Left renal cortex interstitium (tissue), 4 donors: ENCODE measurements at places on chromosomes 1 and 21.

- DNase-seq: no peak
These were observed 20.4 kb downstream of the PRMT6 start for GRCh38 chr1:107076841-107077240.

DNA sequence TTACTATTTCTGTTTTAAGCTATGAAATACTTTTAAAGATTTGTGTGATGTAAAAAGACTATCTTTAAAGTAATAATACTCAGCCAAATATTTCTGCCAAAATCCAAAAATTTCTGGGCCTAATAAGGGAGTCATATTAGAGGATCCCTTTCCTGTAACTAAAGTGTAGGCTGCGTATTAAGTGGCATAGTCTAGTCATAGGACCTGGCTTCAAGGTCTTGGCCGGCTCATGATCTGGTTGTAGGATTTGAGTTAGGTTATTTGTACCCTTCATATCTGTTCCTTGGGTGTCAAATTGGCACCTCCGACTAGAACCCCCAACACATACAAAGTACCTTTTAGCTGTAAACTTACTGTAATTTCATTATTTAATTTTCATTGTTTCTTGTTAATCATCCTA is 107.8 kb downstream of the DYRK1A start:
- DNase-seq: no peak

DNA sequence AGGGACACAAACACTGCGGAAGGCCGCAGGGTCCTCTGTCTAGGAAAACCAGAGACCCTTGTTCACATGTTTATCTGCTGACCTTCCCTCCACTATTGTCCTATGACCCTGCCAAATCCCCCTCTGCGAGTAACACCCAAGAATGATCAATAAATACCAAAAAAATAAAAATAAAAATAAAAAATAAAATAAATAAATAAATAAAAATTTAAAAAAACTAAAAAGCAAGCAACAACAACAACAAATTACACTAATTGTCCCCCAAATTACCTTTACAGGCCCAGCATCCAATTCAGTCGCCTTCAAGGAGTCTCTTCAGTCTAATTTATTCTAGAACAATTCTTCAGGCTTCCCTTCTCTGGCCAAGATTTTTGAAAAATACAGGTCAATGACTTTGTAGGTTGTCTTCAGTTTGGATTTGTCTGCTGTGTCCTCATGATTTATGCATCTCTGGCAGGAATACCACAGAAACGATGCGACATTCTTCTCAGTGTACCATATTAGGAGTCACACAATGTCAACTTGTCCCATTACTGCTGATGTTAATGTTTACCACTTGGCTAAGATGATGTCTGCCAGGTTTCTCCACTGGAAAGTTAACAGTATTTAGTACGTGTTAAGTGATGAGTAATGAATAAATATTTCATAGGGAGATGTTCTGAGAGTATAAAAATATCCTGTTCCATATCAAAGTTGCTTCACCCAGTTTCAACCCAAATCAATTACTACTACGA is 20.3 kb upstream of the BMP8B start:
- no peak for DNase-seq

GRCh38 chr21:42375966-42376337 is 9.6 kb upstream of the TFF1 start:
- no peak for DNase-seq

- DNase-seq: no peak
These were observed 159.7 kb downstream of the PGBD5 start for GRCh38 chr1:230266456-230266855.

DNA sequence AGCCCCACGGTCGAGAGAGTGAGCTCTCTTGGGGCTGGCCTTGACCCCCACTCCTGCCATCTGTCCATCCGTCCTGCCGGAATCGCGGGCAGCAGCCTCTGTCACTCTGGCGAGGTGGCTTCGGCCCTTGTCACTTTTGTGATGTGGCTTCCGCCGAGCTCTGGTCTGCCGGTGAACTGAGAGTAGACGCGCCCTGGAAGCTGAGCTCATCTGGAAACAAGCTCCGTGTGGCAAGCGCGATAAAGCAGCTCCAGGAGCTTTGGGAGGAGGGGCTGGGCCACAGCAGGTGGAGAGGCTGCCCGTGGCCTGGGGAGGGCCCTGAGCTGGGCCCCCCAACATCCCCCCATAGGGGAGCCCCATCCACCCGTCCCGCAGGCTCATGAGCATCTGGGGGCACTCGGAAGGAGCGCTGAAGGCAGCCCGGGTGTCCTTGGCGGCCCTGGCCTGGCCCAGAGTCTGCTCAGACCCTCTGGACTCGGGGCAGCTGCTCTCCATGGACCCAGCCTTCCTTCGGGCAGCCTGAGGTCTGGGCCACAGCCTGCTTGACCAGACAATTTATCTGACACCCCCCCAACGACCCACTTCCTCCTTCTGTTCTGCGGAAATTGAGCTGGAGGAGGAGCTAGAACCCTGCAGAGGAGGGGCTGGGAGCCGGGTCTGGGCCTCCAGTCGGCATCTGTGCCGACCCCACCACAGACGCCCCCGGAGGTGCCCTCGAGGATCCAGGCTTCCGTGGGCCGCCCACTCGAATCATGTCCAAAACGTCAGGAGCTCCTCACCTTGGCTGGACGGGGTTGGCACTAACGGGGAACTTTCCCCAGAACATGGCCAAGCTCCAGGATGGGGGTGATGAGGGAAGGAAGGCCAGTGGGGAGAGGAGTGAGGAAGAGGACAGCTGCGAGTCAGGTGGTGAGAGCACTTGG is 59.1 kb downstream of the SLC19A1 start:
- no peak for DNase-seq

DNA sequence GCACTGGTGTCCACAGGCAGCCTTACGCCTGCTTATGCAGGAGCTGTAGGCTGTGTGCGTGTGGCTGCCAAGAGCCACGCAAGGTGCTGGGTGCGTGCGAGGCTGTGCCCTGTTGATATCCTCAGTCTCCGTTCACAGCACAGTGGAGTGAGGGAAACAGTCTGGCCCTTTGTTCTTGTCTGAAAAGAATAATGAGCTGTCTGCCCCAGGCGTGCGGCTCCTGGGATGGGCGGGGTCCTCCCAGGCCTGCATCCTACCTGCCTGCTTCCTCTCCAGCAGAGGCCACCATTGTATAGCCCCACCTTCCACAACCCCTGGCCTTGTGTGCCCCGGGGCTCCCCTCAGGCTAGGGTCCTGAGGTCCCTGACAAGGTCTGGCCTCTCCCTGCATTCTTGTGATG is 47.0 kb upstream of the KDM4A start:
- no peak for DNase-seq

- DNase-seq: no peak
These were observed 57.1 kb upstream of the COX20 start for GRCh38 chr1:244778344-244778743.

- DNase-seq: no peak
These were observed 5.8 kb downstream of the RNU5D-1 start for GRCh38 chr1:44724955-44725698.

GRCh38 chr1:202656057-202656456 is 54.2 kb downstream of the SYT2 start:
- no peak for DNase-seq

GRCh38 chr1:93000291-93000690 is 39.0 kb upstream of the DIPK1A start:
- DNase-seq: no peak

GRCh38 chr21:38797470-38797869 is 8.3 kb upstream of the ETS2 start:
- DNase-seq: no peak

DNA sequence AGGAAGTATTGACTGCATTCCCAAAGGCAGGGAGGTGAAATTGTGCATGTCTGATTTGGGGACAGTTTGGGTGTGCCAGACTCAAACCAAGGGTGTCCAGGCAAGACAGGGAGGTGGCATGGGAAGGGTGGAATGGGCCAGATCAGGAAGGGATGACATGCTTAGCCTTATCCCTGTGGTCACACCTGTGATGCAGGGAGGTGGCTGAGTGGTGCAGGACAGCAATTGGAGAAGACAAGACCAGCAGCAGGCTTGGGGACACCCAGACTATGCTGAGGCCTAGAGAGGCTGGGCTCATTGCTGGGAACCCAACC is 4.0 kb downstream of the FOXO6 start:
- DNase-seq: no peak

GRCh38 chr1:22105611-22106207 is 37.2 kb downstream of the WNT4 start:
- no peak for DNase-seq

- DNase-seq: no peak
These were observed 20.9 kb upstream of the HSPA13 start for GRCh38 chr21:14403681-14404318.

DNA sequence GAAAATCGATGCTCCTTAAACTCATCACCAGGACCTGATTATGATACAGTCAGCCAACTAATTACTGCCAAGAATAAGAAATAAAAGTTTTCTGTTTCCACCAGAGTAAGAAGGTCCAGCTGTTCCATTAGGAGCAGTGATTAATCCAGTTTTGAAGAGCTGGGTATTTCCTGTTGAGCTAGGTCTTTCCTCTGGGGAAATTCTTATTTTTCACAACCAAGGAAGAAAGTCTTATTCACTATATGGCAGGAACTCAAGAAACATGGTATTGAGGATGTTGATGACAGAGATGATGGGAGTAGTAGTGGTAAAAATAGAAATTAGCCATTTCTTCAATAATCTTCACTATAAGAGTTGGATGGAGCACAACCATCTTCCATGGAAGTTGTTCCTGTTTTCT is 374.6 kb upstream of the RUNX1 start:
- no peak for DNase-seq

GRCh38 chr1:224605482-224606181 is 10.5 kb upstream of the CNIH3 start:
- DNase-seq: no peak

- no peak for DNase-seq
These were observed 41.3 kb upstream of the LAMC2 start for GRCh38 chr1:183144752-183145151.

DNA sequence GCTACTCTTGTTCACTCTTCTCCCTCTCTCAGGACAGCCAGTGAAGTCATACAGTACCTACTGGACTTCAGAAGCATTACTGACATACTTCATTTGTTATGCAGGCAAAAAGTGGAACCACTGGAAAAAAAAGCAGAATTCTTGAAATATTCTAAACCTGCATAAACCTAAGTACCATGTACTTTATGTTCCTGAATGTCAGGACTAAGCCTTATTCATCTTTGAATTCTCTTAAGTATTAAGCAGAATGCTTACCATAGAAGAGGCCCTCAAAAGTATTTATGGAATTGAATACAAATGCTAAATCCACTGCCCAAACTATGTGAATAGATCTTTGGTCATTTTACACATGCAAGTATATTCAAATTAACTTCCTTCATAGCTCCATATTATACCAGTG is 7.8 kb downstream of the PSMB2 start:
- no peak for DNase-seq

DNA sequence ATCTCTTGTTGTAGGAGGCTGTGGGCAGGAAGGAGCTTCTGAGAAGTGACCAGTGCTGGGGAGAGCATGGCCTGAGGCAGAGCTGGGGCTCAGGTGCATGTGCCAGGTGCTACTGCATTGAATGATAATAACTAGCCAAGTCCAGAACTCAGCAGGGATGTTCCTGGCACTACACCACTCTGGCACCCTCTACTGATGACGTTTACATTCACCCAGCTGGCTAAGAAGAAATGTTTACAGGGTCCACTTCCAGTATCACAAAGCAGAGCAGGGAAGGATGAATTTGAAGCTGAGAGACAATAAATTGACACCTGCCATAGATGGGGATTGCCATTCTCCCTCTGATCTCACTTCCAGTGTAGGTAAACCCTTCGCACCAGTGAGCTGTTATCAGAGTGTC is 411.8 kb downstream of the SETD4 start:
- DNase-seq: no peak

GRCh38 chr21:34761758-34762330 is 93.0 kb downstream of the CLIC6 start:
- no peak for DNase-seq
